Osteoblast (primary cell): ENCODE measurements at places on chromosomes 13 and 19. TPM values are rescaled to one million over a fixed set of nuclear protein-coding genes. Genes with fewer than 3 reads are reported as not detected.

- DNase-seq, result no peak
Observed at GRCh38 chr13:43086181-43086580, 62.8 kb downstream of the DNAJC15 start.

DNA sequence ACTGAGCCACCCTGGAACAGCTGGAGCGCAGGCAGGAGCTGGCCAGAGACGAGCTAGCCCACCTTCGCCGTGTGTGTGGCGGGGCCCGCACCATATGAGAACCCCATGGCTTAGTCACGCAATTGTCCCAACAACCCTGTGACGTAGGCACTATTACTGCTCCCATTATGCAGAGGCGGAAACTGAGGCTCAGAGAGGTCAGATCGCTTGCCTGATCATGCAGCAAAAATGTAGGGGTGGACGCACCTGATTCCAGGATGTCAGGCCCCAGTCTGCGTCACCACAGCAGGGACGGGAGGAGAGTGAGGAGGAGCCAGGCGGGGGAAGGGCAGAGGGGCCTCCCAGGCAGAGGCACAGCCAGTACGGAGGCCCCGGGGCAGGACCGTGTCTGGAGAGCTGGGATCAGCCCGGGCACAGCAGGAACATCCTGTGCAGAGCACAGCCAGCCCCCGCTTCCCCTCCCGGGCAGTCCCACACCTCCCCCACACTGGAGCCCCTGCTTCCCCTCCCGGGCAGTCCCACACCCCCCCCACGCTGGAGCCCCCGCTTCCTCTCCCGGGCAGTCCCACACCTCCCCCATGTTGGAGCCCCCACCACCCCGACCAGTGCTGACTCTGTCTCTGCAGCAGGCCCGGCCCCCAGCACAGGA lies 16.7 kb downstream of the PIP5K1C start:
- no peak for DNase-seq

The CGB5 gene
- total RNA-seq, result not detected in 2 replicates

The SYDE1 gene
- total RNA-seq, result 45.1 and 56.8 TPM in 2 replicates

The POLR1D gene
- 84.6 and 93.7 TPM in 2 replicates for total RNA-seq
